ENCODE measurements at places on chromosomes 3 and 15. TPM values are rescaled to one million over a fixed set of nuclear protein-coding genes. Genes with fewer than 3 reads are reported as not detected.

GRCh38 chr15:25451501-25451900 lies 12.7 kb upstream of the UBE3A start:
- no peak for DNase-seq

The NOP10 gene
- 354 TPM for total RNA-seq

- no peak for DNase-seq
Observed at GRCh38 chr3:14534516-14535191, 5.5 kb downstream of the GRIP2 start.

GRCh38 chr15:90540768-90541167 lies 11.0 kb downstream of the CRTC3 start:
- no peak for DNase-seq

- peak; percentile 63 for DNase-seq
Observed at GRCh38 chr3:115999613-116000012, 376.3 kb downstream of the GAP43 start.

- DNase-seq, result no peak
Observed at GRCh38 chr3:16686679-16687078, 81.5 kb upstream of the DAZL start.

The CLDN11 gene
- total RNA-seq, result 4.2 TPM

The PIERCE2 gene
- total RNA-seq, result 10.9 TPM

- DNase-seq, result no peak
Observed at GRCh38 chr15:28913171-28913765, 27.5 kb downstream of the APBA2 start.
